Femur (tissue), 1 donor: ENCODE measurements at places on chromosomes 7 and 10.

- DNase-seq = peak; percentile 70
Measured at GRCh38 chr7:130901209-130901783, 167.3 kb upstream of the KLF14 start.

DNA sequence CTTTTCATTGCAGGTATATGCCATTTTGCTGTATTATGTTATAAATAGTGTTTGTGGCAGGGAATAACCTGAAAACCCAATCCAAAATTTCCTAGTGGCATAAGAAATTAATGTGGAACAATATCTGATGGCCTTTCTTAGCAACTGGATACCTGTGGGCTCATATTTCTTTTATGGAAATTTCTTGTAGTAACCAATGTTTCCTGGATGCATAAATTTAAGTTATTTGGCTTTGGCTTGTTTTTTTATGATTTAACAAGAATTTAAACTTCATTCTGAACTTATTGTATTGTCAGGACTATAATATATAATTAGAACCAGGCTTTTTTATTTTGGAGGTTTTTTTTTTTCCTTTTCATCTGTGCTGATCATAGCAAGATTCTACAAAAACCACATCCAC is 30.1 kb downstream of the TBC1D12 start:
- no peak for DNase-seq

- no peak for DNase-seq
Measured at GRCh38 chr7:23065974-23066373, 39.6 kb upstream of the KLHL7 start.

DNA sequence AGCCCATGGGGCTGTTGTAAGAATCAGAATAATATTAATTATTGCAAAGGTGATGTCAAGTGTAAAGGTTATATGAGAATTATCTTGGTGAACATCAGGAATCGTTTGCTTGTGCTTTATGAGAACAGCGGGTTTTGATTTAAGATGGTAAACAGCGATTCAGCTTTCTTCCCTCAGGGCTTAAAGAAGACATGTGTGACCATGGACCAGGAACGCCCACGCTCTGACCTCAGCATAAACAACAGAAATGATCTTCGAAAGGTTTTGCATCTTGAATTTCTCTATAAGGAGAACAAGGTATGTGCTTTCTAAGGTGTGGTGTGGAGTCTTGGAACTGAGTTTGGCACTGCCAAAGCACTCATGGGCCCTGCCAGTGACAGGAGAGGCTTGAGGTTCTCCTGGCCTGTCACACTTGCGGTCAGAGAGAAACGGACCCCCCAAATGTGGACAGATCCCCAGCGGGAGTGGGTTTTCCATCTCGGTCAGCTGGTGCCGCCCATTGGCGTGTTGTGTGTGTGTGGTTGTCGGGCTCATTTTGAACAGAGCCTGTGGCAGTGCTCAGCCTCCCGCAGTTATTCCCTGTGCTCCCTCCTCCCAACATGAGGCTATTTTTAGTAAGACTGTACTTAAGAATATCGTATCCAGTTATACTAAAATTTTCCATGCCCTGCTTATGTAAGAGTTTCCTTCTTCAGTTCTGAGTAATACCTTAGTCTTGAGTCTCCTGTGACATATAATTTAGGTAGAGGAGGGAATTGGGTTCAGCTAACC is 7.2 kb downstream of the MINDY4 start:
- peak; percentile 65 for DNase-seq

DNA sequence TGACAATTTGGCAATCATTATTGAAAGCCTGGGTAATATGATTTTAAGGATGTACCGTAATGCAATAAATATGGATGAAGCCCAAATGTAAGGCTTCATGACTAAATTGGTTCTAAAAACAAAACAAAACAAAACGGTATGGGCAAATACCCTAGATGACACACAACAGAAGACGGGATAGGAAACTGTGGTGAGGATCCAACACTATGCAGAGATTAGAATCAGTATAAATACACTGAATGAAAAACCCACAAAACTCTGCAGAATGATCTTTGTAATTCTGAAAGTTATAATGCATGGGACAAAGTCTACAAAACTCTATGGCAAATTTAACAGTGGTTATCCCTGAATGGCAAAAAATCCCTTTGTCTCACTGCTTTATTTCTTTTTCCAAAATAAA is 57.6 kb downstream of the MALSU1 start:
- no peak for DNase-seq

DNA sequence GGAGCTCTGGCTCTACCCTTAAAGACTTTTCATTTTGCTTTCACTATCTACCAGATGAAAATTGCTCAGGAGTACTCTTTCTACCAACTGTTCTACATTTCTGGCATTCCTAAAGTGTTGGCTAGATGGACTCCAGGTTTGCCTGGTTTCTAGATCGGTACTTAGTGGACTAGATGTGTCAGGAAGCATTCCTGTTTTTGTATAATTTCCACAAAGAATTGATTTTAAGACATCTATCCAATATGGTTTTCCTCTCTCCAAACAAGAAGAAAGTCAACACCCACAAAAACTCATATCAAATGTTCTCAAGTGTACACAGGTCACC is 157.7 kb downstream of the CHRM2 start:
- no peak for DNase-seq

DNA sequence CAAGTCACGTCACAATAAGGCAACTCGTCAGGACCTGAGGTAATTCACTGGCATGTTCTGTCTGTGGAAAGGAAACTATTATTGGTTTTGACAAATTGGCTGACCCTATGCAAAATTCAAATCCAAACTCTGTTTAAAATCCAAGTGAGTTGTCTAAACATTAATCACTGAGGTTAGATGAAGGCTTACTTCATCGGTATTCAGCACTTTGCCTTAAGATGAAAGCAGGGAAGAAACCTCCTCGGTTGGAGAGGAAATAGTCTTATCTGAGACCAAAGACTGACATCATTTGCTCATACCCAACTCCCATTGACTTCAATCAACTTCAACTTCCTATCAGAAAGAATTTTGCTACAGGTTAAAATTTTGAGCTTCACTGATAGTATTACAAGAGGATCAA is 355.1 kb upstream of the MBL2 start:
- DNase-seq = no peak

DNA sequence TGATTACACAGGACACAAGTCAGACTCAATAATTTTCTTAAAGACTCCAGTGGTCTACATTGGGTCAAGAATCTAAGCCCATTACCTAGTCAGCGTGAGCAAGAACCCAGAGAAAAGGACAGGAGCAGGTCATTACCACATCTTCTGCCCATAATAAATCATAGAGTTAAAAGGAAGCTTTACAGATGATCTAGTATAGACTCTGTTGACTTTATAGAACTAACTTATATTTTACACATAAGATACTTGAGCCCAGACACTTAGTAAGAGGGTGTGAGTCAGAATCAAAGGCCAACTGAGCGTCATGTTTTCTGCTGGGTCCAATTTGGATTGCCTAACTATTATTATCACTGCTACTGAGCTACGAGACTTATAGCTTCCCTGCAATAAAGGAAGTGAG is 206.1 kb upstream of the NPSR1 start:
- no peak for DNase-seq

DNA sequence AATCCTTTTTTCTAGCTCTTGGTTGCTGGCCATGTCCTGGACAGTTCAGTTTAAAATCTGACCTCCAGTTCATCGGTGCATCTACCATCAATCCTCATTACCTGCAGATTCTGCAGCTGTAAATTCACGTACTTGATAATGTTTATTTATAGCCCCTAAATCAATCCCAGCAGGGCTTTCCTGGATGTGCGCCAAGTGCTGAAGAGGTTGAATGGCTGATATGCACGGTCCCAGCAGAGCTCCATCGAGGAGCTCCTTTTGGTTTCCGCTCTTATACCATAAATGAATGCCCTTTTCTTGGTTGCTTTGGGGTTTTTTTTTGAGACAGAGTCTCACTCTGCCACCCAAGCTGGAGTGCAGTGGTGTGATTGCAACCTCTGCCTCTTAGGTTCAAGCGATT is 91.2 kb upstream of the CCZ1B start:
- DNase-seq = no peak

GRCh38 chr10:93131986-93132385 is 58.3 kb downstream of the CYP26A1 start:
- DNase-seq = no peak

DNA sequence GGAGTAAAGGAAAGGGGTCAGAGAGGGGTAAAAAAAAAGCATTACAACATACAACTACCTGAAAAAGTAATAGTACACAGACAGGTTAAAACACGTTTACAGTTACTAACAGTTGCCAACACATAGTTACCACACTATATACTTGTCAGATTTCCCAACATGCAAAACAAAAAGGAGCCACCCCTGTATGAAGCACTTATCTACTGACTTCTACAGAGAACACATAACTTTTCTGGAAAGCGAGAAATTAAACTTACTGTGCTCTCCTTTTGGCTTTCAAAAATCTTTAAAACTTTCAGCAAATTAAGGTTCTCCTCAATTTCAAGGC is 2.1 kb downstream of the ABI1 start:
- DNase-seq = no peak

- no peak for DNase-seq
Measured at GRCh38 chr10:11212288-11213085, 194.8 kb downstream of the CELF2 start.

DNA sequence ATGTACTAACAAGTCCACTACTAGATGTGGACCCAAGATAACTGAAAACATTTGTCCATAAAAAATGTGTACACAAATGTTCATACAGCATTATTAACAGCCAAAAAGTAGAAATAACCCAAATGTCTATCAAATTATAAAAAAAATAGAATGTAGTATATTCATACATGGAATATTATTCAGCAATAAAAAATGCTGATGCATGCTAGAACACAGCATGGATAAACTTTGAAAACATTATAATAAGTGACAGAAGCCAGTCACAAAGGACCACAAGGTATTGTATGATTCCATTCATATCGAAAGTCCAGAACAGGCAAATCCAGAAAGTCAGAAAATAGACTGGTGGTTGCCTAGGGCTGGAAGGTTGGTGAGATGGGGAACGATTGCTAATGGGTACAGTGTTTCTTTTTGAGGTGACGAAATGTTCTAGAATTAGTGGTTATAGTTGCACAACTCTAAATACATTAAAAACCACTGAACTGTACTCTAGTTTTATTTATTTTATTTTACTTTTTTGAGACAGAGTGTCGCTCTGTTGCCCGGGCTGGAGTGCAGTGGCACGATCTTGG is 43.3 kb upstream of the ANLN start:
- DNase-seq = no peak

GRCh38 chr10:118978998-118979350 is 50.5 kb upstream of the NANOS1 start:
- no peak for DNase-seq

- DNase-seq = no peak
Measured at GRCh38 chr10:122515022-122515424, 45.5 kb upstream of the DMBT1 start.

GRCh38 chr7:21986096-21986495 is 40.4 kb upstream of the CDCA7L start:
- DNase-seq = no peak

DNA sequence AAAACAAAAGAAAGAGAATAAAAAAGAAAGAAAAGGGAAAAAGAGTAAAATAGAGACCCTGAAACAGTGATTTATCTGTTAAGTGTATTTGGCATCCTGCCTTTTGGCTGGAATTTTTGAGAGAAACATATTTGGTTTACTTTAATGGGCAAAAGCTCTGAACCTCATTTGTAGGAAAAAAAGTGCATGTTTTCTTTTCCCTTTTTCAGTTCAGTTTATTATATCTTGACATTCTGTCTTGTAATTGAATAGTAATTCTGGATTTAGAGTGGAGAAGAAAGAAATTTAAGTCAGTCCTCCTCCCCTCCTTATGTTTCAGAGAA is 69.5 kb downstream of the ARID5B start:
- no peak for DNase-seq

DNA sequence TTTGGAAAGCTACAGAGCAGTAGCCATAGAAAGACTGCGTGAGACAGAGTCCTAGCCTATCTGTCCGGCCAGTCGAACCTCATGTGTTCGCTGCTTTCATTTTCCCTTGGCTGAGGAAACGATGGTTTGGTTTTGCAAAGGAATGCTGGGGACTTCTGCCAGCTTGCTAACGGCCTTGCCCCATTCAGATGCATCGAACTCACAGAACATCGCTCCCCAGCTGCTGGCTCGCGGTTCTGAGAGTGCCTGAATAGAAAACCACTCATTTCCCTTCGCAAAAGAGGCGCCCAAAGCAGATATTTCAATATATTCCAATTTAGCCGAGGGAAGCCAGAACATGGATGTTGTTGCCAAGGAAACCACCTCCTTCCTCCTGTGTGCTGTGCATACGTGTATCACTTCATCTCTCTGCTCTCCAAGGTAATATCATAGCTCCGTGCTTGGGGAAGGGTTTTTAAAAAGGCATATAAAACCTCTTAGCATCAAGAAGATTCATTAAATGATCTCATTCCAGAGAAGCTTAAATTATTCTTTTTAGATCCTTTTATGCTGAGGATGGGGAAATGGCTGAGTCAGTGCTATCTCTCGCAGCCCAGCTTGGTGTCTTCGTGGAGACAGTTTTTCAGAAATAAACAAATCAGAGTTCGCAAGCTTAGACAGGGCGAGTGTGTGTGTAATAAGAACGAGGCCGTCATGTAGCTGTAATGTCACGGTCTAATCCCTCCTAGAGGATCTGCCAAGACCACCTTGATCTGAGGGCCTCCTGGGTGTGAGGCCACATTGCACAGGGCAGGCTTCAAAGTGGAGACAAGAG is 215.2 kb downstream of the RPS24 start:
- DNase-seq = peak; percentile 80

DNA sequence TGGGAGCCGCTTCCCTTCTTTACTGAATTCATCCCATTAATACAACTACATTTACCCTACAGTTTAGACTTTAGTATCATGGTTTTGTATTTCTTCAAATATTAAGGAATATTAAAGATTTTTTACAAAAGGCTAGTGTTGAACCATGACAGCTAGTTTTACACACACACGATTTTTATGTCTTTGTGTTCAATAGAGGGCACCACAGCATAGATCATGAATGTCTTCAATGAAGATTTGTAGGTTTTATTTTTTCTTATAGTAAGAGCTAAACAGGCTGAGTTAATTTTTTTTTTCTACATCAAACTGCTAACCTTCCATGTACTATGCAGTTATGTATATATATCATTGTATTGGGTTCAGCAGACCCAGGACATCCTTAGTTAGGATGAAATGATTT is 76.9 kb downstream of the SNX10 start:
- no peak for DNase-seq

DNA sequence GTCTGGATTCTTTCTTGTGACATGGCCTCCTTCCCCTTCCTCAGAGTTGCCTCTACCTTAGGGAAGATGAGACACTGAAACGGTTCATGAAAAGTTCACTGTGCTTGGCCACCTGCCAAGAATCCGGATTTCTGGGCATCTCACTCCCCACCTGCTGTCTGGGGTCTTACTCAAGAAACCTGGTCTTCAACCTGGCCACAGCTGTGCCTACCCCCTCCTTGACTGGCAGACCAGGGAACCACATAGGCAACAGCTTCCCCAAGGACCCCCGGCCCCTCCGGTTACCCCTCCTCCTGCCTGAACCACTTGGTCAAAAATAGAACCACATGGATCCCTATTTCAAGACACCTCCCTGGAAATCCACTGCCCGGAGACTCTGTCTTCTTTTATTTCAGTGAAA is 58.7 kb upstream of the NANOS1 start:
- peak; percentile 49 for DNase-seq

- no peak for DNase-seq
Measured at GRCh38 chr7:140358412-140359051, 39.8 kb downstream of the SLC37A3 start.

- no peak for DNase-seq
Measured at GRCh38 chr10:114662646-114663217, 4.7 kb upstream of the ABLIM1 start.
